ENCODE measurements at places on chromosomes 4 and X.

DNA sequence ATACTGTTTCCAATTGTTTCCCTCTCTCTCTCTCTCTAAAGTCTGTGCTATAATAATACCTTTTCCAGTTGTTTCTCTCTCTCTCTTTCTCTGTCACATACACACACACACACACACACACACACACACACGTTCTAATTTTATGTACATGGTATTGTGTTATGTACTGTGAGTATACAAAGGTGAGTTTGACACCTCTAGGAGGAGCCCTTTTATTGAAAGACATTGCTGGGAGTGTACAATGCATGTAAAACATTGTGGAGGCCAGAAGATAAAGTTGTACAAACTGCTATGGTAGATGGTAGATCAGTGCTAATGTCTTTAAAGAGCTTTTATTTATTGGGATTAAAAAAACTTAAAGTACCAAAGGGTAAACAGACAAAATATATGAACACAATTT is 53.6 kb downstream of the BLTP1 start:
- DNase-seq = no peak

DNA sequence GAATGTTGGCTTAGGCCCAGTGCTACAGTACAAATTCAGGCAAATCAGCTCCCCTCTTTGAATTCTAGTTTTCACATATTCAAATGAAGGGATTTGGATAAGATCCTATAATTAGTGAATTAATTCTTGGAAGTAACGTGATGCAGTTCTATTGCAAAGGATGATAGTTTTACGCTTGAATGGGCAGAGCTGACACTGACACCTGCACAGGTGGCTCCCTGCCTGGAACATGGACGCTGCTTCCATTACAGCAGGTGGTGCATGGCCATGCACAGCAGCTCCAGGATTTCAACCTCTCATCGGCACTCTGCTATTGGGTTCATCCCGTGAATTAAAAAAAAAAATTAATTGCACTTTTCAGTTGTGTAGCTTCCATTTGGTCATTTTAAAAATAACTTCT is 28.4 kb upstream of the RPS6KA6 start:
- DNase-seq = peak; percentile 66

GRCh38 chr4:137129441-137129840 is 402.9 kb downstream of the PCDH18 start:
- no peak for DNase-seq

- no peak for DNase-seq
These were observed 31.8 kb upstream of the GJB1 start for GRCh38 chrX:71191248-71191647.

GRCh38 chrX:13688384-13688957 is 457 bp upstream of the RAB9A start:
- DNase-seq = no peak

DNA sequence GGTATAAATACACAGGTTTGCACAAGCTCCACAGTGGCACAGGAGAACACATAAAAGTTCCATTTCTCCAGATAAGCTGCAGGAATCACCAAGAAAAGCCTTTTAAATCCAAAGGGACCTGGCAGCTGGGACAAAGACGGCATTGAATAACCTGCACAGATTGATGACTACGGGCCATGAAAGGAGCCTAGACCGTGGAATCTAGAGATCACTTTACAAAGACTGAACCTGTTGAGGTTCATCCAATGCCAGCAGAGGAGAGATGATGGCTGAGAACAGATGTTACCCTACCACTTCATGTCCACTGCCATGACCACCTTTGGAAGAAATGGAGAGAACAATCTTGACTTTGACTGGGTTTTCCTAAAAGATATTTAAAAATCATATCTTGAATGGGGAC is 88.7 kb downstream of the PRSS12 start:
- DNase-seq = no peak

DNA sequence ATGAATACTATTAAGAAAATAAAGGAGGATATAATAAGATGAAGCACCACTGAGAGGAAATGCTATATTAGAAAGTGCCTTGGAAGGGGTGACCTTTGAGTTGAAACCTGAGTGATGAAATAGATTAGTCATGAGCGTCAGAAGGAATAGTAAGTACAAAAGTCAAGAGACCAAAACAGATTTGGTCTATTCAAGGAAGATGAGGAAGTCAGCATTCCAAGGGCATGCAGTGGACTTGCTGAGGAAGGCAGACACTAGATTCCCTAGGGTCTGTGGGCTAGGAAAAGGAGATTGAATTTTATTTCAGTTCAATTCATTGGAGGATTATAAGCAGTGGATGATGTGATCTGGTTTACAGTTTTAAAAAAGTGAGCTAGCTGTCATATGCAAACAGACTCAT is 73.0 kb upstream of the WDFY3 start:
- no peak for DNase-seq

DNA sequence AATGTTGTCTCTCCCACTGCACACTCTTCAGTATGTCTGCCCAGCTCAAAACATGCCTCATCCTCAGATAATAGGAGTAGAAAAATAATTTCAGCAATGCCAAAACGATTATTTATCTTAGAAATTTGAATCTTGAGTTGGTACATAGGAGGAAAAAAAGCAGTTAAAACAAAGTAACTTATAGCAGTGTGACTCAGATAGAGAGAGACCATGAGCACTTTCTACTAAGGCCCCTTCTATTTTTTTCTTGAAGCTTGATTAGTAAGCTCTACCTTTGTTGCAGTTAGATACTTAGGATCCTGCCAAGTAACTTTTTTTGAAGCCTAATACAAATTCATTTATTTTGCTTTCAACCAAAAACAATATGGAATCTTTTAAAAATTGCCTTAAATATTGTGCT is 212.3 kb downstream of the MAD2L1 start:
- no peak for DNase-seq

GRCh38 chr4:25180524-25181131 is 20.4 kb upstream of the SEPSECS start:
- DNase-seq = no peak

- DNase-seq = no peak
These were observed 82.9 kb downstream of the STOX2 start for GRCh38 chr4:183987987-183988392.

DNA sequence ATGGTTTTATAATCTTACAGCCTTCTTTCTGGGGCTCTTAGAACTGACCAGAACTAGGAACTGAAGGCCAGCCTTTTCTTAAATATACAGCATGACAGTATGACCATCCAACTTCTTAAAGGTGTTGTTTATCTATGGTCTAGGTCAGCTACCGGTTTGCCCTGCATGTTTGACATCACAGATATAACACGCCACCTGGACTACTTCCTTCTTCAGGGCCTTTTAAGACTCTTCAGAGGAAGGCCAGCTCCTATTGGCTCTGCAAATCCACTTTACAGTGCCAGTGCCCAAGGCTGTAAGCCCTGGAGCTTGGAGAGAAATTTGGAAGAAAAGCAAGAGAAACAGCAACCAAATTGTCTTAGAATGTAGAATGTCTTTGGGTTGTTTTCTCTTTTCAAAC is 185.5 kb downstream of the MGST2 start:
- DNase-seq = no peak

GRCh38 chr4:7766661-7767345 is 172.9 kb downstream of the AFAP1 start:
- no peak for DNase-seq

GRCh38 chr4:141009931-141010330 is 123.3 kb downstream of the RNF150 start:
- no peak for DNase-seq

DNA sequence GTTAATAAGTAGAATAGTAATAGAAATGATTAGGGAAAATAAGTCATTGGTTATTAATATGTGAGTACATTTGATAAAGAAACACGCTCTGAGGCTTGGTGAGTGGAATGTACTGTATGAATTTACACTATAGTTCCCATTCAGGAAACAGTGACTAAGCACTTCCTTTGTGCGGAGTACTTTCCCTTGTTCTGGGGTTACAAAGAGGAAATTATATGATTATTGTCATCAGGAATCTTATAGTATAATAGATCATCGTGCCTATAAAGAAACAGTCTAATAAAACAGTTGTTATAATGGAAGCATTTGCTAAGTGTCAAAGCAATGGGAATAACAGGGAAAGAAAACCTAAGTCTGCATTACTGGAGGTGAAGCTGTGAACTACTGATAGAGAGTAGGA is 138.0 kb downstream of the RPA4 start:
- no peak for DNase-seq

GRCh38 chr4:10140866-10141759 is 24.5 kb upstream of the WDR1 start:
- no peak for DNase-seq

GRCh38 chr4:74546057-74546456 is 101.1 kb downstream of the AREG start:
- no peak for DNase-seq

GRCh38 chr4:129916991-129917390 is 821.0 kb downstream of the C4orf33 start:
- DNase-seq = no peak

- no peak for DNase-seq
These were observed 142.9 kb downstream of the ADGRA3 start for GRCh38 chr4:22372986-22373385.

DNA sequence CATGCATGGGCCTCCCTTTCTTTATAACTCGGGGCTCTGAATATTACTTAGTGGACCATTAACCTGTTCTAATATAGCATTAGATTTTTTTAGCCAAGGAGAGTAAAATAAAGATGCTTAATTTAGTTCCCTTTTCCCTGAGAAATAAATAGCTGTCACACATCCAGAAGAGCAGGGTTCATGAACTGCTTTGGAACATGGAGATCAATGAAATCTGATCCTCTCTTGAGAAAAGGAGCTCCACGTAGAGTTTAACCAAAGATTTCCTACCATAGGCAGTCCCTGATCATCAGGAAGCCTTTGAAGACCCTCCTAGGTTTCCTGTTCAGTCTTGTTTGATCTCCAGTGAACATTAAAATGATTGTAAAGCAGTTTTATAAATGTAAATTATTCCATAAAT is 8.5 kb upstream of the PCDH19 start:
- DNase-seq = no peak

GRCh38 chr4:74317616-74318246 is 9.5 kb downstream of the EPGN start:
- DNase-seq = no peak

DNA sequence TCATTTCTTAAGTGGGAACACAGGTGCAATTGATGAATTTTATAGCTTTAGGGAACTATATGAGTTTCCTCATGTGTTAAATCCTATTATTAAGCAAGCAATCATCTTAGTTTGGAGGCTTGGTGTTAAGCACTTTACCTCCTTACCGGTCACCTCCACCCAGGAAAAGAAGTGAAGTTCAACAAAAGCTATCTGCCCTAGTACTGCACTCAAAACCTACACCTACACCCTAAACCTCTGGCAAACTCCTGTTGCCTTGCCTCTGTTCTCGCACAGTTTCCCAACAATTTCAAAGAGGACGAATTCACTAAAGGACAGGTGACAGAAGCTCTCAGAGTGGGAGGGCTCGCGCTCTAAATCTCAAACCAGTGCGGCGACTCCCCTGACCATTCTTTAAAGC is 85.7 kb upstream of the TENT5D start:
- no peak for DNase-seq

DNA sequence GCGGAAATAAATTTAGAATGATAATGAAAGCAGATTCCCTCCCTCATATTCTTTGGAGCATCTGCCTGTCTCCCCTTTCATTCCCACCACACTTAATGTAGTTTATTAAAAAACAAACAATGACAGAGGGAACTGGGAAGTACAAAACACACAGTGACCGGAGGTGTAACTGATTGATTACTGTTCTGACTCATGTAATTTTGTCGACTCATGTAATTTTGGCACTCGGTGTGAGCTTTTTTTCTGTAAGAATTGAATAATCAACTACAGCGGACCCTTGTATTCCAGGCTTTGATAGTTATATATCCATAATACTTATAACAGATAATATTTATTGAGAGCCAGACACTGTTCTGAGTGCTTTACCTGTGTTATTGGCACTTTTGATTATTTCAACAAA is 110.4 kb downstream of the PALLD start:
- DNase-seq = no peak

DNA sequence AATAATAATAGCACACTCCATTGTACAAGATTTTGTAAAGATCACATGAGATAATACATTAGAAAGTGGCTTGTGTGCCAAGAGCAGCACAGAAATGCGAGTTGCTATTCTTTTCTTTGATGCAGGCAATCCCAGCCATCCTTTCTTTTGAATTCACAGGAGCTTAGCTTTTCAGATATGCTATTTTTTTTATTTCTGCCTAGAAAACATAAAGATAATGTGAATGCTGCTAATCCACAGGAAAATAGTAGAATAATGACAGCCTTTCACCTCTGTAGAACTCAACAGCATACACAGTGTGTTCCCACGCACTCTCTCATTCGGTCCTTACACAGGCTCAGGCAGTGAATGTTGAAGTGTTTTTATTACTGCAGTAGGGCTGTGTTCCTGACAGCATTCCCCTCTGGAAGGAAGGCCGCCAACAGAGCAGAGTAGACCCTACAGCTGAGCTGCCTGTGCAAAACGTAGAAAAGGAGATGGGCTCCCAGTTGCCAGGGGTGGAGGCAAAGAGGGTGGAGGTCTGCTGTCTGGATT is 138.8 kb upstream of the TAPT1 start:
- no peak for DNase-seq

GRCh38 chrX:81957318-81957717 is 755.4 kb downstream of the SH3BGRL start:
- no peak for DNase-seq

DNA sequence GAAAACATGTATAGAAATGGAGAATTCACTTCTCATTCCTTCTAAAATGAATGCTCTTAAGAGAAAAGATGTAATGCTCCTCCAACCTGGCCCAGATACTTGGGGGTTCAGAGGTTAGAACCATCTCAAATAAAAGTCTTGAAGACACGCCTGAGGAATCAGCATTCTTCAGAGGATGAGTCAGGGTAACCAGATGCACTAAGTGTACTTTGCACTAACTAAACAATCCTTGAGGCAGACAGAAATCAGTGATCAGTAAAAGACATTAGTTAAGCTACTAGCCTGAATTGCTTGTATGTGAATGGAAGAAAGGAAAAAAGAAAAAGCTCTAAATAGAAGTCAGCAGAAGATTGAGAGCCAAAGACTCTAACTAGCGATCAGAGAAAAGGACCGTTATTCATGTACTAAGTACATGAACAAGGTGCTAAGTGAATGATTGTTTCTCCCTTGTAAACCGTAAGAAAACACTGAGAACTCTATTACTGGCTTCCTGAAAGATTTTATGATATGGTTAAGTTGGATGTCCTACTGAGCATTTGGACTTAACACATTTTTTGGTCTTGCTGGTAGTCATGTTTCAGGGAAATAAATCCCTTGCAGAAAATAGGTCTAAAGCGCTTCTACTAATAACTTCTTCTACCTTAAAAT is 738.3 kb downstream of the STPG2 start:
- DNase-seq = no peak
